ENCODE measurements at places on chromosomes 5 and 9.

DNA sequence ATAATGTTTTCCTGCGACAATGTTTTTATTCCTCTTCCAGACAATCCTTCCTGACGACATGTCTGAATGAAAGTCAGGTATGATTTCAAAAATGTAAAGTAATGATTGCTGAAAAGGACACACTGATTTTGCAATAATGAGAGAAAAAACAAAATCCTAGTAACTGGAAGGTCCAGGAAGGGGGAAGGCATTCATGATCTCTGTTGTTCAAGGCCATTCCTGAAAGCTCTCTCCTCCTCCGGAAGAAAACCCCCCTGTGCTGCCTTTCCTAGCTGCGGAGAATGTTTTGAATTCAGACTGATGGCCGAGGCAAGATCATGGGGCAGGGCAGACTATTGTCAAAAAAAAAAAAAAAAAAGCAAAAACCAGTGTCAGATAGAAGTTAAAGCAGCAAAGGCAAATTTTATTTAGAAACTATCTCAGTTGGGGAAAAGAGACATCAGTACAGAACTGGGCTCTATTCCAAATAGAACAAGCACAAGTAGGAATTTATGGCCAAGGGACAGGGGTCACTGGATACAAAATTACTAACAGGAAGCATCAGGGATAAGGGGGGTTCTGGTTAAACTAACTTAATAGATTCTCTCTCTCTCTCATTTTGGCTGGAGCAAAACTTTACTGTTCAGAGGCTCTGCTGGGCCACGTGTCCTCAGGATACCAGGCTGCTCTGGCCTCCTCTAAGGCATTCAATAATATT, 36.5 kb upstream of the CTSV start:
- DNase-seq: no peak

DNA sequence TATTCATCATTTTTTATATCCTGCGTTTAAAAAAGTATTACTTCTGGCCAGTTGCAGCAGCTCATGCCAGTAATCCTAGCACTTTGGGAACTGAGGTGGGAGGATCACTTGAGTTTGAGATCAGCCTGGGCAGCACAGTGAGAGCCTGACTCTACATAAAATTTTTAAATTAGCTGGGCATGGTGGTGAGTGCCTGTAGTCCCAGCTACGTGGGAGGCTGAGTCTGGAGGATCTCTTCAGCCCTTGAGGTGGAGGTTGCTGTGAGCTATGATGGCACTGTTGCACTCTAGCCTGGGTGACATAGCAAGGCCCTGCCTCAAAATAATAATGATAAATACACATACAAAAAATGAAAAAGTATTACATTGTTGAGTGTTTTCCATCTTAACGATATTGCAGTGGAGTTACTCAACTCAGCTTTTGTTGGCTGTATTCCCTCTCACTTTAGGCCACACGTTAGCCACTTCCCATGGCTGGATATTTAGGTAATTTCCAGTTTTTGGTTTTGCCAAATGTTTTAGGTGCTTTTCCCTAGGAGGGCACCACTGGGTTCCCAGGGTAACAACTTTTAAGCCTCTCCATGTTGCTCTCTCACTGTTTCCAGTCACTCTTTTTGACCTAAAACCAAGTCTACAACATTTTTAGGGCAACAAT, 20.6 kb downstream of the SHB start:
- DNase-seq: no peak

DNA sequence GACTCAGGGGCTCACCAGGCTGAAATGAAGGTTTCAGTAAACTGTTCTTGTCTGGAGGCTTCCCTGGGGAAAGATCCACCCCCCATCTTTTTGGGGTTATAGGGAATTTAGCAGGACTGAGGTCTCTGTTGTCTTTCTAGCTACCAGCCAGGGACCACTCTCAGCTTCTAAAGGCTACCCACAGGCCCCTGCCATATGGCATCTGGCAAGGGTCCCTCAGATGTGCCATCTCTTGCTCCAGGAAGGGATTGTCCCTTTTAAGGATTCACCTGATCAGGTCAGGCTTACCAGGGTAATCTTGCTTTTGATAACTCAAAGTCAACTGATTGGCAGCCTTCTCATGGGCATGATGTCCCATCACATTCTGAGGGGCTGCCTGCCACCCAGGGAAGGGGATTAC, 65.0 kb downstream of the NSUN2 start:
- DNase-seq: no peak

GRCh38 chr5:113242481-113243348, 192.1 kb downstream of the TSSK1B start:
- DNase-seq: no peak
